Stimulated activated CD8-positive, alpha-beta memory T cell treated with anti-CD3 and anti-CD28 coated beads, Interleukin-4, amount 100 ng/mL, for 1 hour (primary cell): ENCODE measurements at places on chromosomes 4 and X.

GRCh38 chr4:20122198-20122988 lies 129.3 kb upstream of the SLIT2 start:
- no peak for DNase-seq

DNA sequence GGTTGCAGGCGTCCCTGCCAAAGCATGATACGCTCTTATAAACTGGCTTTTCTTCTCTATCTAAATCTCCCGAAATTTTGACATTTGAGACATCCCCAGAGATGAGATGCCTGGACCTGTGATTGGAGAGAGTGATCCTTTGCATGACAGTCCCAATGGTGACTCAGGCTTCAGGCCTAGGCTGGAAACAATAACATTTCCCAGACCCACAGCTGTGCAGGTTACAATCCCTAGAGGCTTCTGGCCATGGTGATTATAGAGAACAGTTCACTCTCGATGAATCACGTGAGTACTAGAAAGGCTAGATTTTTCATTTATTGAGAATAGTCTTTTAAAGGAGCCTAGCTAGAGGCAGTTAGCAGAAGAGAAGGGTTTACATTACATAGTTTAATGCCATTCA lies 75.9 kb downstream of the SPATA18 start:
- DNase-seq: no peak

- no peak for DNase-seq
Measured at GRCh38 chrX:50971395-50971794, 60.9 kb downstream of the BMP15 start.

DNA sequence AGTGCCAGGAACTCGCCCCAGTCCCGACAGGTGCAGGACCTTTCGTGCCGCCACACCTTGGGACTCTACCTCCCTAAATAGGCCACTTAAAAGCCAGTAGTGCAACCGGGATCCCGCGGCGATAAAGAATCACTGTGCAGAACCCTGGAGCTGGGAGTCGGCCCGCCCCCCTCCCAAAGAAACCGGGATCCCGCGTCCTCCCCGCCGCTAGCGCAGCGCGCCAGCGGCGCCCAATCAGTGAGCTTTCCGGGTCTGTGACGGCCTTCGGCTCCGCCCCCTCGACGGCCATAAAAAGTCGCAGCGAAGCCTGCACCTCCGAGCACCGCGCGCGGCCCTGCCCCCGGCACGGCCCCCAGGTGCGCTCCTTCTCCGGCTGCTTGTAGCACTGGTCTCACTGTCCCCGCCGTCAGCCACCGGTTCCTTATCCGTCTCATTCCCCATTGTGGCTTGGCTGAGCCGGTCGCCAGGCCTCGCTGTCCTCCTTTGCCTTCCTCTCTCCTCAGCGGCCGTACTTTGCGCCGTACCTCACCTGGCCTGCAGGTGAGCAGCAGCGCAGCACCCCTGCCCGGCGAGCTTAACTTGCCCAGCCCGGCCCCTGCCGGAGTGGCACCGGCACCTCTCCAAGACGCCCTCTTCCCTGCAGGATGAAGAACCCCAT lies at the start of gene LRAT:
Gene LRAT, plus strand, starts transcription at position 318 of the 658 bp plus-strand sequence. Its CDS starts 327 bp downstream, at position 645.
- DNase-seq: no peak

DNA sequence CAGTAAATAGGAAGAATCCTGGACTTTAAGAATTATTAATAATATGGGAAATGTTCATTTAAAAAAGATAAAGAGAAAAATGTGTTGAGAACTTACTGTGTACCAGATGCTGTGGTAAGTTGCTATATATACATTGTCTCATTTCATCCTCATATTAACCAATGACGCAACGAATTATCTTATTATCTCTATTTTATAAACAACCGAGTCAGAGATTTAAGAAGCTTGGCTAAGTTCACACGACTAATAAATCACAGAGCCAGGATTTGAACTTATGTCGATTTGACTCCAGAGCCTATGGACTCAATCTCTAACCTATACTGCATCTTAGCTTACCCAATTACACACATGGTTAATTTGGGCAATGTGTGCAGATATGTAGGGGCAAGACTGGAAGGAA lies 15.5 kb upstream of the DCTD start:
- DNase-seq: no peak

GRCh38 chrX:11341274-11342201 lies 48.3 kb downstream of the AMELX start:
- no peak for DNase-seq
